GM12865 (cell line): ENCODE measurements at places on chromosomes 4 and X.

DNA sequence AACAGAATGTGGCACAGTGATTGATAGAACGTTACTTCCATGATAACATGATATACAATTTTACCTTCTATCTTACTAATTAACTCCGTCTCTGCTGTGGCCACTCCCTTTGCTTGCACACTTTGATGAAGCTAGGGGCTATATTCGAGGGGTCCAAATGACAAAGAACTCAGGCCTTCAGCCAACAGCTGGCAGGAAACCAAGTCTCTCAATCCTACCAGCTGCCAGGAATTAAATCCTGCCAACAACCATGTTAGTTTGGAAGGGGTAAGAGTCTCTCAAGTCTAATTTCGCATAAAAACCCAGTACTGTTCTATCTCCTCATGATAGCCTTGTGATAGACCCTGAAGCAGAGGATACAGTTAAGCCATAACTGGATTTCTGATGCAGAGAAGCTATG lies 1122.9 kb upstream of the PCDH10 start:
- no peak for DNase-seq

- no peak for DNase-seq
Observed at GRCh38 chr4:6763330-6763851, 19.1 kb upstream of the KIAA0232 start.

DNA sequence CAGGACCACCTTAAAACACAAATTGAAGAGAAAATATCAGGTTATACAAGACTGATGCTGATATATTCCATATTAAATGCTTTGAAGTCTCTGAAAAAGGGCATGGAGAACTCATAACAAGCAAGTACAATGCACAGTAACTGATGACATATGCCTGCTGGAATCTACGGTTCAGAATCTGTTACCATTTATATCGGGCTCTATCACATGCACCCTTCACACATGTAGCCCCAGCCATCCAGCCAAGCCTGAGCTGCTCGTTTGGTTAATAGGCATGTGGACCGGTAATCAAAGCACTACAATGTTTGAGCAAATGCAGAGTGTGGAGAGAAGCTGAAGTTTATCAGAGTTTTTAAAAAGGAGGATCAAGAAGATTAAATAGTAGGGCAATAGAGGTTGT lies 11.8 kb downstream of the COMMD8 start:
- DNase-seq, result no peak

- DNase-seq, result peak; percentile 9
Observed at GRCh38 chr4:183838987-183839712, 66.0 kb upstream of the STOX2 start.

DNA sequence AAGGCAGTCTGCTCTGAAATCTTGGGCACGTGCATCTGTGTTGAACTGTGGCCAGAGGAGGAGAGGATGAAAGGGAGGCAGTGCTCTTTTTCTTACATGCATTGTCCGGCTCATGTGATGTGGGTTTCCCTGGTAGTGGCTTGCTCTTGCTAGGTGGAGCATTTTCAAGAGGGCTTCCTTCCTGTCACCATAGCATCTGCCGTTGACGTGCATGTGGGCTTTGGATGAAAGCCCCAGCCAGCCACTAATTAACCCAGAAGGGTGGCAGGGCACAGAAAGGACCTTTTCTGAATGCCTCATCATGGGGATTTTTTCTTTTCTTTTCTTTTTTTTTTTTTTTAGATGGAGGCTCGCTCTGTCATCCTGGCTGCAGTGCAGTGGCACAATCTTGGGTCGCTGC lies 121.3 kb downstream of the GPR143 start:
- peak; percentile 68 for DNase-seq

DNA sequence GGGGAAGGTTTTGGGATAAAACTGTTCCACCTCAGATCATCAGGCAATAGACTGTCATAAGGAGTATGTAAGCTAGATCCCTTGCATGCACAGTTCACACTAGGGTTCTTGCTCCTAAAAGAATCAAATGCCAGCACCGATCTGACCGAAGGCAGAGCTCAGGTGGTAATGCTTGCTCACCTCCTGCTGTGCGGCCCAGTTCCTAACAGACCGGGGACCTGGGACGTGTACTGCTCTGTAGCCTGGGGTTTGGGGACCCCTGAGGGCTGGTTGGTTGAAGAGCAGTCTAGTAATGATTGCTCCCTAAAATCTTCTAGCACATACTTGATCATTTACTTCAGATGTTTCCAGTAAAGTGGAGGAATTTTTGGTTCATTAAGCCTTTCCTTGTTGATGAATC lies 173.1 kb upstream of the SLIT2 start:
- DNase-seq, result no peak

GRCh38 chr4:141410839-141411238 lies 190.1 kb downstream of the ZNF330 start:
- no peak for DNase-seq

DNA sequence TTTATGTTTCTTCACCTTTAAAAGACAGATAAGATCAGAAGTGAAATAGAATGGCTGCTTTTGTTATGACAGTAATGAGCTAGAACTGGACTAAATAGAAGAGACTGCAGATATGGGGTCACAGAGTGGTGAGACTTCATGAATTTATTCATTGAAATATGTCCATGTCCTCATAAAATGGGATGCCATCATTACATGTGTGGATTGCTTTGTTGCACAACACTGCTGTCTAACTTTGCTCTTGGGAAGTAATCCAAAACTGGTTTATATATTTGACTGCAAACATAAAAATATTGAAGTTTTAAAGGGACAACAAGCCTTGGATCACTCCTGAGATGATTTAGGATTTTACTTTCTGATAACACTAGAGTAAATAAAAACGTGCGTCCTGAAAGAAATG lies 209.2 kb upstream of the FAT4 start:
- no peak for DNase-seq

- DNase-seq, result peak; percentile 47
Observed at GRCh38 chr4:2837904-2838496, 5.6 kb upstream of the ADD1 start.

GRCh38 chr4:160709026-160709425 lies 1454.8 kb downstream of the FSTL5 start:
- no peak for DNase-seq

- no peak for DNase-seq
Observed at GRCh38 chr4:84852081-84852480, 114.4 kb downstream of the WDFY3 start.

- DNase-seq, result no peak
Observed at GRCh38 chr4:3780347-3781171, 14.4 kb downstream of the ADRA2C start.

GRCh38 chr4:168021666-168022065 lies 70.7 kb upstream of the ANXA10 start:
- DNase-seq, result no peak

GRCh38 chr4:86921608-86922252 lies 13.1 kb upstream of the AFF1 start:
- DNase-seq, result no peak

DNA sequence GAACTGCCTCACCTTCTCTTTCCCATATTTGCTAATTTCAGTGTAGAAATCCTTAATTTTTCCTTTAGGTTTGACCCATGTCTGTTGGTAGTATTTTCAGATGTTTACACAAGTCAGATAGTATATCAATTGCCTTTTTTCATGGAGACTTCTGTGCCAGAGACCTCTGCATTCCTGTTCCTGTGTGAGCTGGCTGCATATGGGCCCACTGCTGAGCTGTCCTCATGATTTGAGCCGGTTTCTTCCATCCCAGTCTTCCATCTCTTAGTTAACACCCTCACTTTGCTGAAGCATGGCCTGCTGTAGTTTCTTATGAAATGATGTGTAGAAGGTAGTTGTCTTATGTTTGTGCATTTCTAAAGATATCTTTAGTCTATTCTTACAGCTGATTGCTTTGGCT lies 40.0 kb downstream of the CDS1 start:
- no peak for DNase-seq

DNA sequence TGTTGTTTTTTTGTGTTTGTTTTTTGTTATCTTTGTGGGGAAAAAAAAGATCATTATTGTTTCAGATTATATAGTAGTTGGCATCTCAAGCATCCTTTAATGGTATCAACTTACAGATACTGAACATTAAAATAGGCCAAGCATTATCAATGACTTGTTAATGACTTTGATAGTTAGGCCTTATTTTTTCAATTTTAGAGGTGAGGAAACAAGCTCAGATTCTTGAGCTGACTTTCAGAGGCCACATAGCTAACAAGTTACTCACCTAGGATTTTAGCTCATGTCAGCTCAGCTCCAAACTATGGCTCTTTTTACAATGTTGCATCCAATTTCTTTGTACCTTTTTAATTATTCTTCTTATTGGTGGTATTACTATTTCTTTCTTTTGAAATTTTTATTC lies 471 bp upstream of the PLAC8 start:
- no peak for DNase-seq

DNA sequence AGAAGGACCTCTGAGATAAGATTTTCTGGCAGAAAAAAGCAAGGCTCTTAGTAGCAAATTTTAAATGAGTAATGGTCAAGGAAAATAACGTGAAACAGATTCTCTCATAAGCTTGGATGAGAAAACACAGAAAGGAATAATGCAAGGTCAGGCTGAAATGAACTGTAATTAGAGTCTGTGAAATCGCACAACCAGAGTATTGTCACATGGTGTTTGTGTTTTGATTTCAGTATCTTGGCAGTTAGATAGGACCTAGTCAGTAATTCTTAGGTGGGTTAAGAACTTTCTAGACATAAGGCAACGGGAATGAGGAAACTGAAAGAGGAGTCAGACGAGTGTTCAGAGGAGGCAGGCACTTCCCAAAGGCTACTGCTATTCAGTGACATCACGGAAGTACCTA lies 34.6 kb downstream of the LIMCH1 start:
- DNase-seq, result no peak

GRCh38 chr4:185380320-185380719 lies 15.4 kb downstream of the LRP2BP start:
- DNase-seq, result no peak

DNA sequence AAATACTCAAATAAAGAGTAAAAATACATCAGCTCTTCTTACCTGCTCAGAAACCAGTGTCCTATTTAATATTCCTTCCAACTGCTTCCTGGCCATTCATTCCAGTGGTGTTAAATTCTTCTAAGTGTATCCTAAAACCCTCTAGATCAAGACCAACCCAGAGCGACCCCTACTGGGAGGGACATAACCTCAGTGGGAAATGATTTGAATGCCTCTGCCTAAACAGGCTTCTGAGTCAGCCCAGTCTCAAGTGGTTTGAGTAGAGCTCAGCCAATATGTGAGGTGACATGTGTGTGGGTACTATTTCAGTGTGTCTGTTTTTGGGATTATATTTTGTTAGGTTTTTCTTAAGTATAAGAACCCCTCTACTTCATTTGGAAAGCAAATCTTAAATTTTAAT lies 133.6 kb upstream of the ARHGEF9 start:
- peak; percentile 6 for DNase-seq

DNA sequence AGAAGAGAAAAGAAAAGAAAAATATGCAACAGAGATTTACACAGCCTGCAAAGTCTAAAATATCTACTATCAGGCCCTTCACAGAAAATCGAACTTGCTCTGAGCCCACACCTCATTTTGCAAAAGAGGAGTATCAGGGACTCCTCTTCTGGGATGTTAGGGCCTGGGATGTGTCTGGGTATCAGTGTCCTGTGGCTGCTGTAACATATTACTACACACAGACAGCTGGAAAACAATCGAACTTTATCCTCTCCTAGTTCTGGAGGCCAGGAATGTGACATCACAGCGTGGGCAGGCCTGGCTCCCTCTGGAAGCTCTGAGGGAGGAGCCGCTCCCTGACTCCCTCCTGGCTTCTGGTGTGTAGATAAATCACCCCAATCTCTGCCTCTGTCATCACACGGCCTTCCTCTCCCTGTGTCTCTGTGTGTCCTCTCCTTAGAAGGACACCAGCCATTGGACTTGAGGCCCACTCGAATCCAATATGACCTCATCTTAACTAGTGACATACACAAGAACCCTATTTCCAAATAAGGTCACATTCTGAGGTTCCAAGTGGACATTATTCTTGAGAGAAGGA lies 52.9 kb downstream of the PPP2R2C start:
- DNase-seq, result no peak

- DNase-seq, result peak; percentile 38
Observed at GRCh38 chrX:23668335-23668734, 1.0 kb downstream of the PRDX4 start.

GRCh38 chrX:153723351-153724251 lies 586 bp downstream of the BCAP31 start:
- DNase-seq, result peak; percentile 67

GRCh38 chr4:105474099-105474518 lies 247 bp upstream of the PPA2 start:
- no peak for DNase-seq

DNA sequence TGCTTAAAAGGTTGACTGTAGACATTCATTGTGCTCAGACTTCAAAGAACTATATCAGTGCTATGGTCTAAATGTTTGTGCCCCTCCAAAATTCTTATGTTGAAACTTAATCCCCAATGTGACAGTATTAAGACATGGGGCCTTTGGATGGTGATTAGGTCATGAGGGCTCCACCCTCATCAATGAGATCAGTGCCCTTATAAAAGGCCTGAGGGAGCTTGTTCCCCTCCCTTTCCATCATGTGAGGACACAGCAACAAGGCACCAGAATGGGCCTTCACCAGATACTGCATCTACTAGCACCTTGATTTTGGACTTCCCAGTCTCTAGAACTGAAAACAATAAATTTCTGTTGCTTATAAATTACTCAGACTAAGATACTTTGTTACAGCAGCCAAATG lies 28.3 kb downstream of the CLOCK start:
- DNase-seq, result no peak

GRCh38 chr4:54497947-54498346 lies 159.8 kb upstream of the KIT start:
- DNase-seq, result no peak

GRCh38 chr4:78451407-78451806 lies 100.2 kb upstream of the ANXA3 start:
- no peak for DNase-seq

DNA sequence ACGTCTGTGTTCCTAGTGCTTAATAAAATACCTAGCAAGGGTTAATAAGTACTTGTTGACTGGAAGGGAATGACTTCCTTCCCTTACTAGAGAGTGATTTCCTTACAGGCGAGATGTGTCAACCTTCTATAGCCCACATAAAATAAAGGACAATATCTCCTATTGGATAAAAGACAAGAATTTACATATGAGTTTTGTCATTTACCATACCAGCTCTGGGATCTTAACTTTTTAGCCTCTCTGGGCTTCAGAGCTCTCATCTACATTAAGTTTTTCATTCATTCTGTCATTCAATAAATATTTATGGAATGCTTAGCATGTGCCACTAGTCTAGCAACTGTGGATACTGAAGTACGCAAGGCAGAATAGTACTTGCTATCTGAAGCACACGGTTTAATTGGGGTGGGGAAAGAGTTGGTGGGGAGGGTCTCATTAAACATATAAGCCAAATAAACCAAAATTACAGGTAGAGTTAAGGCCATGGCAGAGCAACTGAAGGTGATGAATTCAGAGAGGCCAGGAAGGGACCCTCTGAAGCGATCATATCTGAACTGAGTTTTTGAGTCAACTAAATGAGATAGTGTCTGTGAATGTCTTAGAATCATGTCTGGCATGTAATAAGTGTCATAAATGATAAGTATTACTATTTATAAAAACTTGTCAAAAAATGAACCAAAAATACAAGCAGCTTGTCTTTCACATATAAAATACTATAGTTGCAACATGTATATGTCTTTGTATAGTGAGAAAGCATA lies 91.6 kb upstream of the BMP2K start:
- no peak for DNase-seq
